ENCODE measurements at places on chromosomes 3 and 15.

GRCh38 chr15:97517737-97518136 is 442.8 kb upstream of the ARRDC4 start:
- DNase-seq = no peak

- DNase-seq = no peak
Observed at GRCh38 chr3:37024092-37024491, 30.8 kb downstream of the MLH1 start.

GRCh38 chr3:154971341-154971740 is 108.8 kb upstream of the MME start:
- no peak for DNase-seq

GRCh38 chr3:179513862-179514261 is 48.9 kb upstream of the ACTL6A start:
- no peak for DNase-seq

DNA sequence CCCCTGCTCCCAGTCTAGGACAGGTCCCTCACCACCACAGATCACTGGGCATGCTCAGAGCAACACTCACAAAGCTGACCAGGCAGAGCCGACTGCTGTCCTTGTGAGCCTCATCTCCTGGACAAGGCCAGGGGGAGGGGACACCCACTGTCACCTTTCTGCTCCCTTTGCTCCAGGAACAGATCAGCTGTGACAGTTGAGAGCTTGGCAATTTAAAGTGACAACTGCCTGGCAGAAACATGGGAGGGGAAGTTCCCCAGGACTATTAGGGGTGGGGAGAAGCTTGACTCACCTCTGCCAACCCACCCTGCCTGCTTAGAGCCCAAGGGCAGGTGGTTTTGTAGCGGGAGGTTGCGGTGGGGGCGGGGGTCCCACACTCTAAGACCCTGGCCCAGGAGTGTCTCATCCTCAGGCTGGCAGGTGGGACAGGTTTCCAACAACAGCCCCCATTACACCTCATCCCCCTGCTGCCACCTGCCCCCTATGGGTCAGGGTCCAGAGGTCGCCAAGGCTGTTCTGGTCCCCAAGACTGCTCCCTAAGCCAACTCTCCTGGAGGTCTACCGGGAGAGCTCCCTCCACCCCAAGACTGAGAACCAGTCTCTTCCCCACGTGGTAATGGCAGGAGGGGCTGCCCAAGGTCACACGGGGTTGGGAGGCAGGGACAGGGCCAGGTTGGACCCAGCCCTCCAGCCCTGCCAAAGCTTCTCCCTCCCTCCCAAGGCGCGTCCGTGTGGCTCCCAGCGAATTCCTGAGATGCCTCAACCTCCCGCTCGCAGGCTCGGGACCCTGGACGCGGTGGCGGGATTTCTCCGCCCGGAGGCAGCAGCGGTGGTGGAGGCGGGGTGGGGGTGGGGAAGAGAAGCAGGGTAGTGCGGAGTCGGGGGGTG is 80.4 kb downstream of the IQSEC1 start:
- DNase-seq = no peak

- no peak for DNase-seq
Observed at GRCh38 chr15:42087926-42088800, 6.2 kb downstream of the PLA2G4D start.

- DNase-seq = peak; percentile 11
Observed at GRCh38 chr3:49199239-49199899, 28.0 kb downstream of the KLHDC8B start.
